ENCODE measurements at places on chromosomes 2 and 18.
A peak's percentile ranks its signal among the peaks of the same experiment; 100 is the strongest.

DNA sequence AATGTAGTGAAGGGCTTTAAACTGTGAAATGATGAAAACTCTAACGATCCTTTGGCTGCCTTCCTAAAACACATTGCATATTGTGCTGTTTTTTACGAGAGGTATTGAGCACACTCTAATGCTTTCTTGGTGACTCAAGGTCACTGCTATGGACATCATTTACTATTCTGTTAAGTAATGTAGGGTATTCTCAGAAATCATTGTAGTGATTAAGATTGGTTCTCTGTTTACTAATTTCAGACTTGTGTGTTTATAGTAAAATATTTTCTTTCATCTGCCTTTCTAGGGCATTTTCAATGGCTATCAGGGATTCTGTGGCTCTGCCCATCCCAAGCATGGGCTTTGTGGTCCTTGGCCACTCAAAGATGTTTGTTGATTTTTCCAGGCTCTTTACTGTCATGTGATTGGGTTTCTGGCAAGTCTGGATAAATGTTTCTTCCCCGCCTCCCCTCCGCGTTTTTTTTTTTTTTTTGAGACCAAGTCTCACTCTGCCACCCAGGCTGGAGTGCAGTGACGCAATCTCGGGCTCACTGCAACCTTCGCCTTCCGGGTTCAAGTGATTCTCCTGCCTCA lies 29.3 kb downstream of the UBE2F start:
- no peak for DNase-seq

DNA sequence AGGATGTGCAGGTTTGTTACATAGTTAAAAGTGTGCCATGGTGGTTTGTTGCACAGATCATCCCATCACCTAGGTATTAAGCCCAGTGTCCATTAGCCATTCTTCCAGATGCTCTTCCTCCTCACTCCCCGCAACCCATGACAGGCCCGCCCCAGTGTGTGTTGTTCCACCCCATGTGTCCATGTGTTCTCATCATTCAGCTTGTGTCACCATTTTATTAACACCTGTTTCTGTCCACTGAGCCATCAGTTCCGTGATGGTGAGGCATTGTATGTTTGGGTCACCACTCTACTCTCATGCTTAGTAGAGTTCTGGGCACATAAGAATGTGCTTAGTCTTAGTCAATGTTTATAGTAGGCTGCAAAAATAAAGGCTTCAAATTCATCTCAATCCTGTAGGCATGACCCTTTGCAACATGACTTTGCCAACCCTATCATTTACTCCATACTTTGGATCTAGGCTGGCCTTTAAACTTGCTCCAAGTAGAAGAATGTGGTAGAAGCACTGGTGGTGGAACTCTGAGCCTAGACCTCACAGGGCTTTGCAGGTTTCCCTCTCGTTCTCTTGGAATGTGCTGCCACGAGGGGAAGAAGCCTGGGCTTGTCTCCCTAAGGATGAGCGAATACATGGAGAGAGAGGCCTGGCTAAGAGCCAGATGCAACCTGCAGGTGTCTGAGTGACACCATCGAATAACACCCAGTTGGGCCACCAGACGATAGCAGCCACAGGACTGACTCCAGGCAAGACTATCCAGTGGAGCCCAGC lies 161.5 kb downstream of the NAPG start:
- no peak for DNase-seq

DNA sequence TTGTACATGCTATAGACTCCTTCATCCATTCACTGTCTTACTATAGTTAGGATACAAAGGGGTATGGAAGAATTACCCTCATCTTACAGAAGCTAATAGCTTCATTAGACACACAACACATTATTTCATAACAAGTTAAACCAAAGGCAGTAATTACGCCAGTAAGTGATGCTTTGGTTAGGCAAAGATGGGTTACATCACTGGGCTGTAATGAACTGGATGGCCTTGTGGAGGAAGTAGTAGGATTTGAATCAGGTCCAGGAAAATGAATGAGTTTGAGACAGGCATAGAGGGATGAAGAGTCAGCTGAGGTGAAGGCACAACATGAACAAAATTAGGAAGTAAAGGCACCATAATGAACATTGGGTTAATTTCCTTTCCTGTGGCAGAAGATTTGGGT lies 80.1 kb downstream of the SOCS6 start:
- DNase-seq, result no peak

DNA sequence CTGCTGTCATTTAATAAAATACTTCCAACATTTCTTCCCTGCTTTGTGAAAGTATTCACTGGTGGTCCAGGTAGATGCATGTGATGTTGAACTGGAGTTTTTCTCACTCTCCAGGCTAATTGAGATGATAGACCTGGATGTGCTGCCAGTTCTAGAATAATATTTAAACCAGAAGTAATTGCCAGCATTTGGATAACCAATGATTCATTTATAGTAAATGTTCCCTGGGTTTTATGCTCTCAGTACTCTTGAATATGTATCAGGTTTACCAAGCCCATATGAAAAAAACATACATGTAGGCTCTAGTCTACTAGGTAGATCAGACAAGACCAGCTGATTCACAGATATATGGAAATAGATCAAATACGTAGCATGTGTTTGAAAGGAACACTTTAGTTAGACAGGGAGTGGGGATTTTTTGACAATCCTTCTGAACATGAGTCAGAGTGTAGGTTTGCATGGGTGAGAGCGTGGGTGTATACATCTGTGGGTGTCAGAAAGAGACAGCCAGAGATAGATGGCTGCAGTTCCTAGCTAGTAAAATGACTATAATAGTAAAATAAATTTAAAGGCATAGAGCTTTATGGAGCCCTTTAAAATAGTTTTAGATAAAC lies 115.1 kb downstream of the NAB1 start:
- DNase-seq, result peak; percentile 21

DNA sequence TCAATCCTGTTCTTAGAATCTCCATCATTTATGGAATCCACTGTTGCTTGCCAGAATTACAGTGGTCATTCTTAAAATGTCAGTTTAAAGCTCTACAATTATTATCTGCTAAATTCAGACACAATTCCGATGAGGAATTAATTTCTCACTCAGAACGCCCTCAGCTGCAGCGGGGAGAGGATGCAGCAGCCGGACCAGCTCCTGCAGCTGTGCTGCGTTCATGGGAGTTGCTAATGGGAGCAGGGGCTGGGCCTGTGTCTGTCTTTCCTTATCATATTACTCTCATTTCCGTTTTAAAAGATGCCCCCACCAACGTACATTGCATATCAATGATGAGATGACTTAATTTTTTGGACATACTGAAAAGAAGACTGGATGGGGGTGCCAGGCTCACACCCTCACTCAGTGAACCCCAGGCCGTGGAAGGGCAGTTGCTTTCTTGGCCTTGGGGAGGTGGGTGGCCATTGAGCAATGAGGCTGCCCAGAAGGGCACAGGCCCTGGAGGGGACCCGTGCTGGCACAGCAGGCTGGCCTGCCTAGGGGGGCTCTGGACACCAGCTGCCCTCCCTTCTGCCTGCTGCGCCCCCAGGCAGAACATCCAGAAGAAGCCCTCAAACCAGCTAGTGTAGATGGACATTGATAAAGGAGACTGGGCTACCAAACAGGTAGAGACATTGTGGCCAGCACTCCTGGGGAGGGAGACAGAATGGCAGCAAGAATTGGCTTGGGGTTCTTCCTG lies 503.6 kb upstream of the MYT1L start:
- no peak for DNase-seq

GRCh38 chr18:10025711-10026670 lies 112.2 kb downstream of the VAPA start:
- DNase-seq, result no peak

DNA sequence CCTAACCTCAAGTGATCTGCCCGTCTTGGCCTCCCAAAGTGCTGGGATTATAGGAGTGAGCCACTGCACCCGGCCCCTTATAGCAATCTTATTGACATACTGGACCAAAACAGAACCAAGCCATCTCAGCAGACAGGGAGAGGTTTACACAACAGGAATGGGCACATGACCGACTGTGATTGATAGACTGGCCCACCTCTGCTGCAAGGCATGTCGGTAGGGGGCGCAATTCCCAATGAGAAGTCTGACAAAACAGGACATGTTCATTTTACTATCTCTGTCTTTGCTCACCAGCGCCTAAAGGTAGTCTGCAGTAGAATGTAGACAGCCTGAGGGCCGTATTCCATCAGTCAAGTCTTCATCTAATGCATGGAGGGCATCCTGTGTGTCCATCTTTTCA lies 2.0 kb downstream of the LYPD6B start:
- peak; percentile 27 for DNase-seq

DNA sequence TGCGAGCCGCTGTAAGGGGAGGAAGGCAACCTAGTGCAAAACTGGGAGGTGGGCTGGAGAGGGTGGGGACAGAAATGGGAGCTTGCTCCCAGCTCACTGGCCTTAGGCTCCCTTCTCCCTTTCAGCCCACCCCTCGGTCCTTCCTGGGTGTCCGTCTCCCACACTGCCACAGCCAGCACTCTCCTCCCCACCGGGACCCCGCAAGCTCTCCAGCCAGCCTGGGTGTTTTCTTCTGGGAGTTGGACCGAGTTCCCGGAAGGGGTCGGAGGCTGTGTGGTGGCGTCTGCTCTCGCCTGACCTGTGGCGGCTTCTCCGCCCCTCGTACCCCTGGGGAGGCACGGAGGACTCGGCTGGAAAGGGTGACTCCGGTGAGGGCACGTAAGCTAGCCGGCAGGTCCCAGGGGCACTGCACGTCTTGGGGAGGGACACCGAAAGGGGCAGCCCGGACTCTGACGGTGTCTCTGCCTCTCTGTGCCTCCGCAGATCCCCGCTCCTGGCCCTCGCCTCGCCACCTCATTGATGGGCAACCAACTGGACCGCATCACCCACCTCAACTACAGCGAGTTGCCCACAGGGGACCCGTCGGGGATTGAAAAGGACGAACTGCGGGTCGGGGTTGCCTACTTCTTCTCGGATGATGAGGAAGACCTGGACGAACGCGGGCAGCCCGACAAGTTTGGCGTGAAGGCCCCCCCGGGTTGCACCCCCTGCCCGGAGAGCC lies 1.1 kb downstream of the LRATD1 start:
- DNase-seq, result no peak

- DNase-seq, result no peak
Observed at GRCh38 chr2:118710481-118710880, 137.0 kb downstream of the EN1 start.

DNA sequence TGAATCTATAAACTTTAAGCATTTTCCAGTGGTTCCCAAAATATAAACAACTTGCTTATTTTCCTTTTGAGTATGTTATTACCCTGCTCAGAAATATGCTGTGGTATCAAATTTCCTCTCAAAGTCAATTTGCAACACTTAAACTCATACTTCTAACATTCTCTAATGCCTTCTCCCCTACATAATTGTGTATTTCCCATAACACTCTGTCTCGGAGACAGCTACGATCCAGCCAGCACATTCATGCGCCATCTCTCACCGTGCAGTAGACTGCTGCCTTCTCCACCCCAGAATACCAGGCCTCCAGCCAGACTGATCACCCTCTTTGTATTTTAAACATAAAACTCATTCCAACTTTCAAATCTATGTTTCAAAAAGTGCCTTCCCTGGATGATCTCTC lies 41.8 kb downstream of the TIMM21 start:
- DNase-seq, result no peak

GRCh38 chr18:48605408-48605845 lies 66.6 kb downstream of the CTIF start:
- no peak for DNase-seq

GRCh38 chr2:64338910-64339500 lies 115.0 kb upstream of the LGALSL start:
- no peak for DNase-seq

- no peak for DNase-seq
Observed at GRCh38 chr2:20666304-20667150, at the start of gene GDF7. Gene GDF7, plus strand, starts transcription at chr2:20667144. Its CDS starts 96 bp downstream, at chr2:20667240.

- DNase-seq, result no peak
Observed at GRCh38 chr18:55407774-55408535, 180.0 kb downstream of the TCF4 start.

DNA sequence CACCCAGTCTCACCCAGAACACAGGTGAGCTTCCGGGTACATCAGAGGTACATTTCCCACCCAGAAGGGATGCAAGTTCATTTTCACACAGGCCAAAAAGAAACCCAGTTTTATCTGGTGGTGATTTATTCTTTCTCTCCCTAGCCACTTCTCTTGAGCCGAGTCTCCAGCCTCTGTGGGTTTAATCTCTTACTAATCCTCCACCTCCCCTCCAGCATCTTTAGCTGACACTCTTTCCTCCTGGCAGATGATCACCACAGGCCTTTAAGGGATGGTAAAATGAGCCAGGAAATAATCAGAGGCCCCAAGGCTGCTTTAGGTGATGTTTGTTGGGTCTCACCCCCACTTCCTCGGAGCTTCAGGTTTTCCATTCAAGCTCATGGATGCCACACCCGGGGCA lies 145.7 kb upstream of the DLX2 start:
- no peak for DNase-seq

DNA sequence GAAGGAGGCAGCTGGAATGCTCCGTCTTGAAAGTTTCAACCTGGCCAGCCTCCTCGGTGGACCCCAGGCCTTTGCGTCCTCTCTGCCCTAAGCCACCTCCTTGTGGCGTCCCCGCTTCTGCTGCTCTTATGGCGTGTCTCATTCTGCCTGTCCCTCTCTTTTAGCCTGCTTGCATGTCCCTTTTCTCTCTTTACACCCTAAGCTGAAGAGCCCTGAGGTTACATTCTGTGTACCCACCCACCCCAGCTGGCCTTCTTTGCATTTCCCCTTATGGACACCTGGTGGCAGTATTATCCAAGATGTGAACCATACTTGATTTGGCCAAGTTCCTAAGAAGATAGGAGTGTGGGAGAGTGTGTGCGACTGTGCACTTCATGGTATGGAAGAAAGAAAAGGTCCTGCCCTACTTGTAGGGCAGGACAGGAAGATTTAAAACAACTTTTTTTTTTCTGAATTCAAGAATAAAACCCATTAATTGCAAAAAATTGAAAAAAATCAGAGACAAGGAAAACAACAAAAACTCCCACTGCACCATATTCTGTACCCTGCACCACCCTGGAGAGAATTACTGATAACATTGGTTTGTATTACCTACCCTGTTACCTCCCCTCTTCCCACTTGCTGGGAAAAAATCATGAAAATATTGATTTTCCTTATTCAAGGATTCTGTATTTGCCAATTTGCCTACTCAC lies 77.4 kb downstream of the DYSF start:
- DNase-seq, result no peak

DNA sequence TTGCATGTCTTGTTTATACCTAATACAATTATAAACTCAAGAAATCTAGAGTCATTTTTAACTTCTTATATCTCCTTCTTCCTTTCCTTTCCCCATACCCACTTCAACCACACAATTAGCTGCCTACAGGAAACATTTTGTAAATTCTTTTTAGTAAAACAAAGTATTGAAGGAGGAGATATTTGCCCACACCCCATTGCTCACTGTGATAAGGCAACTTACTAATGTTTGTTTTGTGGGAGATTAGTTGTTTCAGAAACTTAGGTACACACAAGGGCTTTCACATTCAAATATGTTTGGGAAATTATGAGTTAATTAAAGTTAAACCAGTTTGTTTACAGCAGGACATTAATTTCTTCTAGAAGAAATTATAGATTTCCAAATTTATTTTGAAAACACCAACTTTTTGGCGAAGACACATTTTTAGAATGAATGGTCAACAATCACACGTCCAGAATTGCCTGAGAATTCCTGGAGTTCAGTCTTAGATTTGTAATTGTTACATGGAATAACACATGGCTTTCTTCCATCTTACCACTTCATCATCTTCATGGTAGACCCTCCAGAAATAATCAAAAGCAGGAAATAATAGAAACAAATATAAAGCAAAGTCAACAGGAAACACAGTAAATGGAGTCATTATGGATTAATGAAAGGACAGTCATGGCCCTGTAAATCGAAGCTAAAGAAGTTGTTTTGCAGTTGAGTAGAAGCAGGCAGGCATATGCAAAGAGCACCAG lies 62.5 kb upstream of the RAB27B start:
- DNase-seq, result no peak

Data from activated T-cell treated with anti-CD3 and anti-CD28 coated beads for 24 hours (primary cell).